ENCODE measurements at places on chromosomes 11 and 22.
A peak's percentile ranks its signal among the peaks of the same experiment; 100 is the strongest.

DNA sequence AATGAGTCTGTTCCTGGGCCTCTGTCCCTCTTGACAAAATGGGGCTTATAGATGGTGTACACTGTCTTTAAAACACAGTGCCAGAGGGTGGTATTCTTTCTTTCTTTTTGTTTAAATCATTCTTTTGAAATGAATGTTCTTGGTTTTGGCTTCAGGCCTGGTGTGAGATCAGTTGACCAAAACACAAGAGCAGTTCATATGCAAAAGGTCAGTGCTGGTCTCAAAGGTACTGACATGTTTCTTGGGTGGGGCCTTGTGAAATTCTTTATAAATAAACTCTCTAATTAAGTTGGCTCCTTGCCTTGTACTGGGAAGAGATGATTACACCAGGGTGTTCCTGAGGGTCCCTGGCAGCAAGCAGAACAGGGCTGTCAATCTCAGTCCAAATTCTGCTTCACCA, 110.0 kb downstream of the FBXO7 start:
- DNase-seq: no peak

- DNase-seq: no peak
These were observed 27.2 kb upstream of the TH start for GRCh38 chr11:2198621-2199365.

GRCh38 chr11:61554172-61554988, 26.5 kb downstream of the SYT7 start:
- DNase-seq: peak; percentile 28

GRCh38 chr11:8689726-8690255, 7.2 kb downstream of the RPL27A start:
- DNase-seq: no peak

GRCh38 chr22:37549704-37550059, 10.6 kb upstream of the CDC42EP1 start:
- DNase-seq: no peak

DNA sequence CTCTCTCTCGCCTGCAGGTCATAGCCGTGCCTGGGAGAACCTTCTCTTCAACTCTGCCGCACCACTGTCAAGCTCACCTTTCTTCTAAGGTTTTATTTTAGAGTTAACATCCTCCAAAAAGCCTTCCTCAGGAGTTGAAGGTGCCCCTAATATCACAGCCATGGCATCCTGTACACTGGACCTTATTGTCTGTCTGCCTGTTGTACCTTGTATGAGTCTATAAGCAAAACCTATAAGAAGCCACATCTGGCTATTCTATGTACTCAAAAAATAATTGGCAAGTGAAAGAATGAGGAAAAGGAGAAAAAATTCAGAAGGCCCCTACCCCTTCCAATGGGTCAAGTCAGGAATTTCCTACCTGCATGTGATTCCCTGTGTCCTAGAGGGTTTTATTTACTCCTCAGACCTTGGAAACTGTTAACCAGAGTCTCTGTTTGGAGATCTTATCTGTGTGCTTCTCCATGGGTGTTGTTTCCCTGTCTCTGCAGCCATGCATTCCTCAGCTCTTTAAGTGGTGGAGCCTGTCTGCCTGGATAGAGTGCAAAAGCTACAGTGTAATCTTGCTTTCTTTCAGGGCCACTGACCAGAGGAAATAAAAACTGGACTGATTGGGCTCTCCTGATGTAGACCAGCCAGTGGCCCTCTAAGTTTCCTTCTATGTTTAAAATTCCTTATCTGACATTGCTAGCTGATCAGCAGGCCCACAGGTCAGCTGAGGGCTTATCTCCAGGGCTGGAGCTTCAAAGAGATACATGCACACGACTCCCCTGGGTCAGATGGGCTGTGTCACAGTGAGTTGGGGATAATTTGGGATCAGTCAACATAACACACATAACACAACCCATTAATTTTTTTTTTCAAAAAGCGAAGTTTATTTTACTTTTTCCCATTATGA, 37.6 kb upstream of the TMEM135 start:
- DNase-seq: no peak

- no peak for DNase-seq
These were observed 1235.7 kb downstream of the BRD1 start for GRCh38 chr22:48592066-48592345.

DNA sequence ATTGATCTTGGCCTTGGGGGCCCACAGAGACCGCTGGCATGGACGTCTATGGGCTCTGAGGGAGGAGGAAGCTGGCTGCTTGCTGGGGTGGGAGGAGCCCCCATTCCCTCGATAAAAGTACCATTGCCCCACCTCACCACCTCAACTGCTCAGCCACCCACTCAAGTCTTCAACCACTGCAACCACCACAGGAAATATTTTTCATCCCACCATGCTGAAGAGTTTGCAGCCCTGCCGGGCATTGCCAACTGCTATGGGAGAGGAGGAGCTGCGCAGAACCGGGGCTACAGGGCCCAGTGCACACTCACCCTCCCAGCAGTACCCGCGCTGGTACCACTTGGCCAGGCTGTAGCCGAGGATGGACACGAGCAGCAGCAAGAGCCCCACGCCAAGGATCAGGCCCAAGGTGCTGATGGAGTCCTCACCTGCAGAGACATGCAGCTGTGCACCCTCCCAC, 29.2 kb downstream of the IL10RA start:
- no peak for DNase-seq

DNA sequence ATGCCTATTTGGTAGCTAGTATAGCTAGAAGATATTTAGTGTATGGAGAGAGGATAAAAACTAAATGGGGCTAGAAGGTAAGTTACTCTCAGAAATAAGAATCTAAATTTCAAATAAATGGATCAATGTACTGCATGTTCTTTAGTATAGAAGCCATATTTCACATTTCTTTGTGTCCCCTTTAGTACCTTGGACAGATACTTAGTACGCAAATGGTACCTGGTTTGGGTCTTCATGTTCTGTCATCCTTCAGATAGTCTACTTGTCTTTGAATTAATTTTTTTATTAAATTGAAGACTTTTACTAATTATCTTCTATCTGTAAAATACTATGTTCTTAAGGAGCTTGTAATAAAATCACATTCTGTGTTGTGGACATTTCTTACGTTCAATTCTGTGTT, 26.3 kb upstream of the RBMXL2 start:
- no peak for DNase-seq

- no peak for DNase-seq
These were observed 129.1 kb upstream of the NCAM1 start for GRCh38 chr11:112831969-112832766.

GRCh38 chr11:33320814-33321330, 63.7 kb downstream of the HIPK3 start:
- DNase-seq: no peak

DNA sequence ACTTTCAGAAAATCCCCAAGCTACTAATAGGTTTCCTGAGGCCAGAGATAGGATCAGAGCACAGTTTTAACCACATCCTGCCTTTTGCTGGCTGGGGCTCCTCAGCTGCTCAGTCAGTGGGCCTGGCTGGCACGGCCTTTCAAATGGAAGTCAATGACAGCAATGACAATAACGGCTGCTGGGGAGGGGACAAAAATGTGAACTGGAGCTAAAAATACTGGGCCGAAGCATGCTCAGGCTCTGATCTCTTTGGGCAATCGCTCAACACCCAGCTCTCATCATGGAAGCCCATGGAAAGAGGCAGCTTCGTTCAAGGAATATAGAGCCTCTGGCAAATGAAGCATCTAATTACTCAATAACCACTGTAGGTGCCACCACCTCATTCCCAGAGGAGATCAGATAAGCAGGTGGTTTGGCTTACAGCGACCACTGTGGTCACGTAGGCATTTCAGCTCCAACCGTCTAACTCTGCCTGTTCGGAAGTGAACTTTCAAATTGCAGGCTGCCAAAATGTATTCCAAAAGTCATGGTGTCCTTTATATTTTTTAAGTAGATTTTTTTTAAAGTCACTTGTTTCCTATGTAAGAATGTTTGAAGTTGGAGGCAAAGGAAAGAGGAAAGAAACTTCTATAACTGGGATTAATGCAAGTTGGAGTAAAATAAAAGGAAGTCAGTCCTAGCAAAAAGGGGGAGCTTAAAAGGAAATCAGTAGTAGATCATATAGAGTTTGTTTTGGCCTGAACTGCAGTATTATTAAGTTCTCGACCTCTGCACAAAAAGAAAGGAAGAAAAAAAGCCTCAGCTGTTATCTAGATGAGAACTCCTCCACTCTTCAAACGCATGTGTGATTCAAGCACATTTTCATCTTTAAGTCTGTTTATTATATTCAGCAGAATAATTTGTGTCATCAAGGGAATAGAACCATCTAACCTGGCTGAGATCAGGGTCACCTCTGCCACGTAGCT, 14.1 kb downstream of the WT1 start:
- no peak for DNase-seq

GRCh38 chr11:68598816-68599653, 85.3 kb upstream of the GAL start:
- no peak for DNase-seq

- DNase-seq: no peak
These were observed 68.5 kb downstream of the PIWIL3 start for GRCh38 chr22:24706054-24706453.

DNA sequence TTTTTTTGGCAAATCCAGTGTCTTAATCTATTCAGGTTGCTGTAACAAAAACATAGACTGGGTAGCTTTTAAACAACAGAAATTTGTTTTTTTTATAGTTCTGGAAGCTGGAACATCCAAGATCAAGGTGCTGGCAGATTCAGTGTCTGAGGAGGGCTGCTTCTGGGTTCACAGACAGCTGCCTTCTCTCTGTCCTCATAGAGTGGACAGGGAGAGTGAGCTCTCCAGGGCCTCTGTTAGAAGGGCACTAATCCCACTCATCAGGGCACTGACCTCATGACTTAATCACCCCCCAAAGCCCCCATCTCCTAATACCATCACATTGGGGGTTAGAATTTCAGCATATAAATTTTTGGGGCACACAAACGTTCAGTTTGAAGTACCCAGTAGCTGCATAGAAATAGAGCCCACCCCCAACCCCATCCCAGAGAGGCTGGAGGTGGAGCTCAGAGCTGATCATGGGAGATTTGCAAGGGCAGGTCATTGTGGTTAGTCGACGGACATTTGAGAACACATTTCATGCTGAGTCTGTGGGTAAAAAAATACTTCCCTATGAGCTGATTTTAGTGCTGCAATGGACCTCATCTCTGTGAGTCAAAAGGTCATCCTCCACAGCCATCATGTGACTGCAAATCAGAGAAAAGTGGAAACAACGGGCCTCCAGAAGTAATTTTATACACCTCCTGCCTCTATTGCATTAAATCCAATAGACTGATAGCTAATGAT, 203.1 kb upstream of the CADM1 start:
- DNase-seq: no peak

DNA sequence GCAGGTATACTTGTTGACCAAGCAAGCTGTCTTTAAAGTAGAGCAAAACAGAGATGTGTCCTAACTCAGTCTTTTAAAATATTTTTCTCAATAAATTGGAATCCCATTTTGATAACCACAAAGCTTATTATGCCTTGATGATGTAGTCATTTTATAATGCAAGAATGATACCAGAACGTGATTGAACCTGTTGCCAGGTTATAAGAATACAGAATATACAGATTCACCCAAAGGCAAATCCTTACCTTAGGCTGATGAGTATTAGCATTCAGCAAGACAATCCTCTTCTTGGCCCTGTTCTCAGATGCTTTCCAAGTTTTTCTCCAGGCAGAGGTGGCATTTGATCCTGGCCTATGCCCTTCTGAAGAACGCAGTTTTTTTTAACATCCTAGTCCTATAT, 76.1 kb downstream of the PPFIBP2 start:
- no peak for DNase-seq

- peak; percentile 39 for DNase-seq
These were observed 327.6 kb upstream of the PLET1 start for GRCh38 chr11:112588252-112588694.

DNA sequence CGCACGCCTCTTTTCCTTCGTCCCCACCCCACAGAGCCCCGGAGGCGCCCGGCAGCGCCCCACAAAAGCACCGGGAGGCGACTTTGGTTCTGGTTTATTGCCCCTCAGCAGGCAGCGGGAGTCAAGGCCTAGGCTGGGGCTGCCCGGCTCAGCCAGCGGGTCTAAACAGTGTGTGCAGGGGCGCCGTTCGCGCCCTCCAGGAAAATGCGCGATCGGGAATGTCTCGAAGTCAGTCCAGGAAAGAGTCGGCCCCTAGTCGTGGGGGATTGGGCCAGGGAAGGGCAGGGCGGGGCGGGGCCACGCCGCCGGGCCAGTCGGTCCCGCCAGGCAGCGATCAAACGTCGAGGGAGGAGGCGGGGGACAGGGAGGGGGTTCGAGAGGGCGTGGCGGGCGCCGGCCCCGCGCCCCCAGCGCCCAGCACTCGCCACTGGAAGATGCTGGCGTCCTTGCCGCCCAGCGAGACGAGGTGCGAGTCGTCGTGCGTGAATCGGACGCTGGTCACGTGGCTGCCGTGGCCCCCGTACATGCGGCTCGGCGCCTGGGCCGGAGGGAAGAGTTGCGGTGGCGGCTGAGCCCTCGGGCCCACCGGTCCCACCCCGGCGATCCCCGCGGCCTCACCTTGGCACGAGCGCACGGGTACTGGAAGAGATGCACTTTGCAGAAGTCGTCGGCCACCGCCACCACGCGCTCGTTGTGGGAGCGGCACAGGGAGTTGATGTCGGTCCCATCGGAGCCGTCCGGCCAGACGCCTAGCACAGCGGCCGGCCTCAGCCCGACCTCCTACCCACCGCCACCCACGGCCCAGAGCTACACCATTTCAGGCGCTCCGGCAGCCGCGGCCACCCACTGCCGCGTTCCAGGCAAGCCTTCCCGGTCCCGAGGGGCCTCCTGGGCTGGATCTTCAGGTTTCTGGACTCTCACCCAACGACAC, 741 bp upstream of the MTA2 start:
- peak; percentile 34 for DNase-seq

- no peak for DNase-seq
These were observed 17.1 kb upstream of the EIF3M start for GRCh38 chr11:32566517-32566916.

GRCh38 chr22:27614650-27615007, 186.9 kb downstream of the MN1 start:
- DNase-seq: no peak
